ENCODE measurements at places on chromosomes 5 and 9. TPM values are rescaled to one million over a fixed set of nuclear protein-coding genes. Genes with fewer than 3 reads are reported as not detected.

Gene FCN2
- total RNA-seq = not detected

- no peak for DNase-seq
Observed at GRCh38 chr9:135050072-135050990, 37.1 kb upstream of the OLFM1 start.

Gene SLC6A3
- 0.10 TPM for total RNA-seq

GRCh38 chr5:78953092-78953800 lies 31.9 kb downstream of the ARSB start:
- DNase-seq = no peak

DNA sequence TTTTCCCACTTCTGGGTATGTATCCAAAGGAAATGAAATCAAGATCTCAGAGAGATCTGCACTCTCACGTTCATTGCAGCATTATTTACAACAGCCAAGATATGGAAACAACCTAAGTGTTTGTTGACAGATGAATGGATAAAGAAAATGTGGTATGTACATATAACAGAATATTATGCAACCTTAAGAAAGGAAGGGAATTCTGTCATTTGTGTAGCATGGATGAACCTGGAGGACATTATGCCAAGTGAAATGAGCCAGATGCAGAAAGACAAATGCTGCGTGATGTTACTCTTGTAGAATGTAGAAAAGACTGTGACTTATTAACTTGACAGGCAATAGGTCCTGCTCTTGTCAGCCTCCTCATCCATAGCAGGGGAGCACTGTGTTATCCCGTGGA lies 31.4 kb downstream of the PPARGC1B start:
- no peak for DNase-seq
